Hypothalamus (tissue), 51 donors: ENCODE measurements at places on chromosomes 4 and X.

GRCh38 chr4:124055896-124056295 is 656.6 kb downstream of the ANKRD50 start:
- no peak for DNase-seq

DNA sequence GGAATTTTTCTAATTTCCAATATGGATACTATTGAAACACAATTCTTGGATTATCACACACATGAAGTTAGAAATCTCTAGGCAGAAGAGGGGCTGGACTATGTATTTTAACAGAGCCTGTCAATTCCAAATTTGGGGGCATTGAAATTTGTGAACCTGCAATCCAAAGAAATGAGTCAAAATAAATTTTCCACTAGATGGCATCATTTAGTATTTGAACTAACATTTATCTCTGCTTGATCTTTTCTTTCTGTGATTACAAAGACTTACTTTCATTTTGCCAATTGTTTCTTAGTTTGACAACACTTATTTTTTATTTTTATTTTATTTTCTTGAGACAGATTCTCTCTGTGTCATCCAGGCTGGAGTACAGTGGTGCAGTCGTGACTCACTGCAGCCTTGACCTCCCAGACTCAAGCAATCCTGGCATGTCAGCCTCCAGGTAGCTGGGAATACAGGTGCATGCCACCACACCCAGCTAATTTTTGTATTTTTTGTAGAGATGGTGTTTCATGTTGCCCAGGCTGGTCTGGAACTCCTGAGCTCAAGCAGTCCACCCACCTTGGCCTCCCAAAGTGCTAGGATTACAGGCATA is 2.7 kb upstream of the PYURF start:
- no peak for DNase-seq

DNA sequence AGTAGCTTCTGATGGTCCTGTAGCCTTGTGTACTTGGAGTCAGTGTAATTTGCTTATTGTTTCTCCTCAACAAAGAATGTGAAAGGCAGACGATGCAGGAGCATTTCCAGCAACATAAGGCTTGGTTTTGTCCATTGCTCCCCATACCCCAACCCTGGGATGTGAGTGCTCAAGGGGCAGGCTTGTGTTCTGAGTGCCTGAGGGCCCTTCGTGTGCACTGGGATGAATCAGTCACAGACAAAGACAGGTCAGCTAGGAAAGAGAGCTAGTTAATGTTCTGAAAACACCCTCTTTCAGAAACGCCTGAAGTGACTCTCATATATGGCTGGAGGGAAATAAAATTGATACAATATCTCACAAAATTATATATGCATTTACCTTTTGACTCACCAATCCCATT is 59.1 kb downstream of the PRPS1 start:
- no peak for DNase-seq

DNA sequence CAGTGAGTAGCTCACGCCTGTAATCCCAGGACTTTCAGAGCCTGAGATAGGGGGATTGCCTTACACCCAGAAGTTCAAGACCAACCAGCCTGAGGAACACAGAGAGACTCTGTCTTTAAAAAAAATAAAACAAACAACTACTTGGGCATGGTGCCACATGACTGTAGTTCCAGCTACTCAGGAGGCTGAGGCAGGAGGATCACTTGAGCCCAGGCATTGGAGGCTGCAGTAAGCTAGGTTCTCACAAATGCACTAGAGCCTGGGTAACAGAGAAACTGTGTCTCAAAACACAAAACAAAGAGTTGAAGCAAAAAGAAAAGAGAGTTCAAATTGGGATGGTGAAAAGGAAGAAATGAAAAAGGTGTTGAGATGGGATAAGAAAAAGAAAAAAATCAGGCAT is 10.8 kb downstream of the CAMK2D start:
- no peak for DNase-seq

- no peak for DNase-seq
These were observed 121.0 kb downstream of the ENPP6 start for GRCh38 chr4:184096561-184097240.

- DNase-seq, result peak; percentile 29
These were observed 145.8 kb upstream of the ATP6AP2 start for GRCh38 chrX:40434947-40435346.

DNA sequence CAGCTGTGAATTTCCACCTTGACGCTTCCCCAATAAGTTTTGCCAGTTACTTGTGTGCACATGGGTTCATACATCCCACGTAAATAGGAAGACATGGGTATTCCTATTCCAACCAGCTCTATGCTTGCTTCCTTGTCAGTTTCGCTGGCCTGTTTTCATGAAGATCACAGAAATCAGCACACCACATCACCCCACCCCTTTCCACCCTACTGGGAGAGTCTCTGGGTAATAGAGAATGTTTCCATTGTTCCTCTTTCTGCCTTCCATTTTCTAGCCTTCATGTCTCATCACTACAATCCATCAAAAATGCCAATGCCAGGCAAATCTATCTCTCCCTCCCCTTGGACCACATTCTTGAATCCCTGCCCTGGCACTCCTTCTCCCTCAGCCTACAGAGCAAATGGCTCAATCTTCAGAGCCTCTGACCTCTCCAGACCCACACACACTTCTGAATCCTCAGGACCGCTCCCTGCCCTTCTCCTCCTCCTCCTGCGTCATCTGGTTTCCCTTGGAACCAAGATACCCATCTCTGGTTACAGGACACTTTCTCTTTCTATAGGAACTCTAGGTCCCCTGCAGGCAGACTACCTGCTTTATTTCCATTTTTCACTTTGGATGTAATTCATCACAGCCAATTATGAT is 323.3 kb downstream of the DHX15 start:
- no peak for DNase-seq

- DNase-seq, result no peak
These were observed 41.3 kb upstream of the PRKG2 start for GRCh38 chr4:81256059-81256970.

DNA sequence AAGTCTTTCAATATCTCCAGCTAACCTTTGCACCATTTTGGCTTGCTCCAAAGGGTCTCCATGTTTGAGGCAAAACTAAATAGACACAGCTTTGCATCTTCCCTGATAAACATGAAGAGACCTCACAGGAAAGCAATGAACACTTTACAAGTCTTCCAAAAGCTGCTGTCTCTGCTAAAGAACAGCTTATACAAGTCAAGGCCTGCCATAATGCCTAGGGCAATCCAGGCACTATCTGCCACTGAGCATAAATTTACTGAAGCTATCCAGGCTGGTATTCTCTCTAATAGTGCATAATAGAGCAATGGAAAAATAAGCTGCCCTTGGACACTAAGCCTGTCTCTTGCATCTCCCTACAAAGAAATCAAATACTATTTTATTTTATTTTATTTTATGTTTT is 60.1 kb upstream of the S100G start:
- no peak for DNase-seq

DNA sequence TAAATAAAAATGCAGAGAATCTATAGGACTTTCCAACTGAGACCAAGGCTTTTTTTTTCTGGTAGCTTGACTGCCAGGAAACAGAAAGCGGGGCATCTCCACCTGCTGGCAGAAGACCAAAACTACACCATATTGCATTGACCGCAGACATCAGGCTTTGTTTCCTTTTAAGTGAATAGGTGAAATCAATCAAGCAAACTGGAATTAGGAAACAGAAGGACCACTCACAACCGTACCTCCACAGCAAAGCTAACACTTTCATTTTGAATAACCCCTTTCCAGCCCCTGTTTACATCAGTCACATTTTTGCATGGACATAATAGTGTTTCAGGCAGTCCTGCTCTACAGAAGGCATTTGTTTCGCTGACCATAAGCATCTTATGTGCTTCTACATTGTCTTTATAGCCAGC is 218.2 kb downstream of the IDS start:
- DNase-seq, result peak; percentile 2

GRCh38 chrX:134721766-134722532 is 63.7 kb upstream of the PLAC1 start:
- no peak for DNase-seq

DNA sequence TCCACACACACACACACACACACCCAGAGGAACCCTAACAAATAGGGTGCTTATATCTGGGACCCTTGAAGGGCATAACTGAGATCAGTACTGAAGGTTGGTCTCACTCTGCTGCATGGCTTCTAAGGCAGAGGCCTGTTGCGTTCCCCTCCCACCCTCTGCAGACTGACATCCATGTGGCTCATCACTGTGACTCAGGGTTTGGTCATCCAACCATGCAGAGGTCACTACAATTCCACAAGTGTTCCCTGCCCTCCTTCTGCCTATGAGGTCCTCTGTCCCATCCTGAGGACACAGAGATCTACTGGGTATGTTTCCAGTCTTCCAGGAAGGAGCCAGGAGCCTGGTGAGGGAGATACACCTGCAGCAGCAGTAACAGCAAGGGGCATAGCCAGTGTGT is 55.8 kb downstream of the XAGE2 start:
- DNase-seq, result no peak

GRCh38 chr4:121472937-121473721 is 92.3 kb upstream of the QRFPR start:
- DNase-seq, result no peak

DNA sequence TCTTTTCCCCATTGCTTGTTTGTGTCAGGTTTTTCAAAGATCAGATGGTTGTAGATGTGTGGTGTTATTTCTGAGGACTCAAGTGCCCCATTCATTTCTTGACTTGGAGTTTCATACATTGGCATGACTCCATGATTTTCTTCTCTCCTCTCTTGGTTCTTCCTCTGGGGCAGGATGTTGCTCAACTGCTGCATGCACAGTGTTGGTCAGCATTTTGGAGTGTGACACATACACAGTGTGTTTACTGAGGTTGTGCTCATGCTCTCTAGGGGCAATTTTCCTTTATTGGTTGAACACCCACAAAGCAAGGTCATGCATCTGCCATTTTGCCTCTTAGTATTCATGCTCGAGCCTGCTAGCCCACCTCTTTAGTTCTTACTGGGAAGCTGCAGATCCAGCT is 1993.8 kb downstream of the ARAP2 start:
- DNase-seq, result no peak

- no peak for DNase-seq
These were observed 125.9 kb downstream of the FRYL start for GRCh38 chr4:48654015-48654664.

GRCh38 chrX:15913146-15913545 is 58.5 kb upstream of the AP1S2 start:
- no peak for DNase-seq

- DNase-seq, result no peak
These were observed 53.1 kb upstream of the HGFAC start for GRCh38 chr4:3388471-3389232.

DNA sequence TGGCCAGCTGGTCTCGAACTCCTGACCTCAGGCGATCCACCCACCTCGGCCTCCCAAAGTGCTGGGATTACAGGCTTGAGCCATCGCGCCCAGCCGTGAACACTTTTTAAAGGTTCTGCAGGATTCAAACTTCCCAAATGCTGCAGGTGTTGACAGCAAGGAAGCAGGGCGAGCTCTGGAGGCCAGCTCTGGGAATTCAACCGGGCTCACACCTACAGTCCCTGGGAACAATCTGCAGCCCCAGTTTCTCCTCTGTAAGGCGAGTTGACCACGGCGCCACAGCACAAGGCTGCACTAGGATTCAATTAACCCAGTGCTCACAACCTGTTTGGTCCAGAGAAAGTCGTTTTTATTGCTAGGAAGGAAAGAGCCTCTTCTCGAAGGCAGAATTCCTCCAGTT is 1.6 kb downstream of the MTNR1A start:
- DNase-seq, result no peak

GRCh38 chrX:27565992-27566391 is 24.2 kb upstream of the DCAF8L2 start:
- no peak for DNase-seq

DNA sequence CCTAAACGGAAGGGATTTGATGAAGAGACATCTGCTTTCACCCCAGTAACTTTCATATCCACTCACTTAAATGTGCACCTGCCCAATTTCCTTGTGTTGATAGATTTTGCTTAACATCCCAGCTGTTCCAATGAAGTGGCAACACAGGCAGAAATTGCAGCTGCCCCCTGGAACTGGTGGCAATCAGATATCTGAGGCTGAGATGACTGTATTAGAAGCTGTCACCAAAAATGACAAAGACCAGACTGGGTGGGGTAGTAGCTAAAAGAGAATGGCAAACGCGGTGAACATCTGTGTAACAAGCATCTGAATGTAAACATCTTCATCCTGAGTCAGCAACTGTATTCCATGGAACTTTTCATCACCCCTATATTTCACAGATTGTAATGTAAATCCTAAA is 17.1 kb downstream of the GABRA2 start:
- no peak for DNase-seq

DNA sequence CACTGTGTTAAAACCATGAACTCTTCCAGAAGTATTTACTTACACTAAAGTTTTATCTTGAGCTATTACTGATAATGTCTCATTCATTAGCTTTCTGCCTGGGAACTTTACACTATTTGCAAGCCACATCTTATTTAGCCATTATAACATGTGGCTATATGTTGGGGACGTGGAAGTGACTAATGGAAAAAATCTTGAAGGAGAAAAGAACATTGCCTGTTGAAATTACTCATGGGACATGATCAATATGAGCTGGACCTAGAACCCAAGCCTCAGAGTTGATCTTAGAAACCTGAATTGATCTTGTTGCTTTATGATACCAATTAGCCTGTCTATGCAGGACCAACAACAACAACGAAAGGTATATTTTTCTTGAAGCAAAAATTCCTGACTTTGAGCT is 22.5 kb upstream of the ARHGAP6 start:
- DNase-seq, result no peak

GRCh38 chr4:69775321-69775867 is 15.0 kb upstream of the SULT1B1 start:
- no peak for DNase-seq

- no peak for DNase-seq
These were observed 99.4 kb upstream of the MAB21L2 start for GRCh38 chr4:150482581-150482980.

GRCh38 chr4:47510506-47511143 is 25.6 kb downstream of the ATP10D start:
- no peak for DNase-seq

DNA sequence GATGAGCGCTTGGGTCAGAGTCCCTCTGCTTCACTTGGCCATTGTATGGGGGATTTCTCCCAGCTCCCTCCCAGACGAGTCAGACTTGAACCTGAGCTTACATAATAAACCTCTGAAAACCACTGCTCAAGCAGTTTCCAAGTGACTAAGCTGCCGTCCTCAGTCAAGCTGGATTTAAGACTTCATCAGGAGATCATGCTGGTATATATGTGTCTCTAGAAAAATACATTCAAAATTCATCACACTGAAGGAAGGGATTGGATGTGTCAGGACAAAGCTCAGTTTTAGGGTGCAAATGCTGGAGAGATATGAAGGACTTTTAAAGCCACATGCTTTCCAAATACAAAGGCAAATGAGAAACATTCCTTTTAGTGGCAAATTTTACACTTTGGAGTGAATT is 114.3 kb downstream of the QDPR start:
- DNase-seq, result no peak

- DNase-seq, result no peak
These were observed 235.6 kb upstream of the HHIP start for GRCh38 chr4:144410230-144410783.
